ENCODE measurements at places on chromosomes 2 and 18.

- DNase-seq, result no peak
Observed at GRCh38 chr2:181971032-181971431, 14.6 kb upstream of the PPP1R1C start.

DNA sequence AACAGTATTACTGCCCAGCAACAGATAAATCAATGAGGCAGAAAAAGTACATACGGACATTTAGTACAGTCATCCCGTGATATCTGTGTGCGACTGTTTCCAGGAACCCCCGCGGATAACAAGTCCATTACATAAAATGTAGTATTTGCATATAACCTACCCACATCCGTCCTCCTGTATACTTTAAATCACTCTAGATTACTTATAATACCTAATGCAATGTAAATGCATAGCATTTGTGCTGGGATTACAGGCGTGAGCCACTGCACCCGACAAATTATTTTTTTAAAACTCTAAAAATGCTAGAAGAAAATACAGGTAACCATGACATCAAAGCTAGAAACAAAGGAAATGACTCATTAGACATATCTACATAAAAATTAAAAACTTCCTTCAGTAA lies 91.6 kb downstream of the FAM161A start:
- no peak for DNase-seq

- DNase-seq, result no peak
Observed at GRCh38 chr2:129490641-129491040, 488.8 kb upstream of the RAB6C start.

GRCh38 chr2:208175840-208176153 lies 12.4 kb upstream of the CRYGA start:
- no peak for DNase-seq

DNA sequence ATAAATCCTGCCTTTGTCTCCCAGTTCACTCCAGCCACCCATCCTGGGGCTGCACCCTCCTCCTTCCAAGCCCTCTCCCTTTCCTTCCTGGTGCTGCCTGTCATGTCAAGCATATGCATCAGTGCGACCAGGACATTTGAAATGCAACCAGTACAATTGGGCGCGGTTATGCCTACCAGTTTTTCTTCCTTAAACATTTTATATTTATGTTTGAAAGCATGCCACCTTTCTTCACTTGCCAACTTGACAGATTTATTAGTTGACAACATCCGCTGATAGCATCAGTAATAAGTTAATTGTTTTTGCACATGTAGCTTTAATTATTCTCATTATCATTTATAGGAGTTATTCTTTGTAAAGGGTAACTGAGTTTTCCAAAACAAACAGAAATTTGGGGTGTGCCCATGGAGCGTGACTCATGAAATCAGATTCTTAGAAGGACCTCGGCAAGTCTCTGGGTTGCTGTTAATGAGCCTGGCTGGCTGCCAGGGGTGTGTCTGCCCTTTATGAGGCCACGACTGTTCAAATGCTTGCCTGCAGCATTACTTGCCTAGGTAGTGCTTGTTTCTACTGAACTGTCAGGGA lies 32.8 kb upstream of the IL1B start:
- DNase-seq, result peak; percentile 86

- DNase-seq, result no peak
Observed at GRCh38 chr2:33909945-33910695, 311.0 kb upstream of the FAM98A start.

GRCh38 chr2:128282976-128283810 lies 35.5 kb downstream of the HS6ST1 start:
- no peak for DNase-seq
